ENCODE measurements at places on chromosomes 4 and X.

DNA sequence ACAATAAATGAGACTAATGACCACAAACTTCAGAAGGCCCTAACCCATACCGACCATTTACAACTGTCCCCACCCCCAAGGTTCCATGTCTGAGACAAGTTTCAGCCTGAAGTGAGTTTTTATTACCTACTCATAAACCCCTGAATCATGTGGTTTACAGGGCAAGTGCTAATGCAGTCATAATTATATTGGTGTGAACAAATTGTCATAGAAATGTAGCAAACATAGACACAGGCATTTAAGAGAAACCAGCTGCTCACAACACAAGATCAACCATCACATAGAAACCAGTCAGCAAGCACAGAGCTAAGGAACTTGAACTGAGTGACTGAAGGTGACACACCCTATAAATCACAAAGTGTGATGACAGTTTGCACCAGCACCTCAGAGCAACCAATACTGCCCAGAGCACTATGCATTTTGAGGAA is 173.8 kb upstream of the MID1 start:
- DNase-seq = no peak

- DNase-seq = no peak
These were observed at the start of gene ADH4 for GRCh38 chr4:99144070-99144469. TSS of gene ADH4 (minus strand) at chr4:99144297. CDS start at chr4:99144222, 75 bp downstream.

DNA sequence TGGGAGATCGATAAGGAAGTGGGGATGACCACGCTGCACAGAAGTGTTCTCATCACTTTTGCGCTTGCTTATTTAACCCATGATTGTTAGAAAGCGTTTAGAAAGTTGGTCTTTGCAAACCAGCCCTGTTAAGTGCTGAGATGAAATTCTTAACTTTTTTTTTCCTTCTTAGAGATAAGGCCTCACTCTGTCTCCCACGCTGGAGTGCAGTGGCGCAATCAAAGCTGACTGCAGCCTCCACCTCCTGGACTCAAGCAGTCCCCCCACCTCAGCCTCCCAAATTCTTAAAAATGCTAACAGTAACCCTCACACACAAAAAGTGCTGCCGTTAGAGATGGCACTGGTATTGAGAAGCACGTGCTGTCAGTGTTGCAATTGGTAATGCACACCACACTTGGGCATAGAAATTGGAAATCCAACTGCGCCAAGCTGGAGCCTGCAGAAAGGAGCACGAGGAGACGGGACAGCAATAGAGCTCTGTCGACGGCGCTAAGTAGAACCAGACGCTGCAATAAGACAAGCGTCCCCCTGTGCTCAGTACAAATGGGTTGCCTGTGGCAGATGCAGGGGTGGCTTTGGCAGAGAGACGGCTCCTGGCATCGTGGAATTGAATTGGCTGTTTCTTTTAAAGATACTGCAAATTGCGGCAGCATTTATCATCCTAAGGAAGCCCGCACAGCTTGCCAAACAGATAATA is 113.4 kb downstream of the TBL1X start:
- DNase-seq = no peak

- DNase-seq = no peak
These were observed 68.0 kb upstream of the HELT start for GRCh38 chr4:184950117-184950830.

- DNase-seq = no peak
These were observed 93.5 kb downstream of the SEL1L3 start for GRCh38 chr4:25769251-25769650.

GRCh38 chrX:129957241-129958082 is 25.0 kb upstream of the BCORL1 start:
- peak; percentile 25 for DNase-seq

DNA sequence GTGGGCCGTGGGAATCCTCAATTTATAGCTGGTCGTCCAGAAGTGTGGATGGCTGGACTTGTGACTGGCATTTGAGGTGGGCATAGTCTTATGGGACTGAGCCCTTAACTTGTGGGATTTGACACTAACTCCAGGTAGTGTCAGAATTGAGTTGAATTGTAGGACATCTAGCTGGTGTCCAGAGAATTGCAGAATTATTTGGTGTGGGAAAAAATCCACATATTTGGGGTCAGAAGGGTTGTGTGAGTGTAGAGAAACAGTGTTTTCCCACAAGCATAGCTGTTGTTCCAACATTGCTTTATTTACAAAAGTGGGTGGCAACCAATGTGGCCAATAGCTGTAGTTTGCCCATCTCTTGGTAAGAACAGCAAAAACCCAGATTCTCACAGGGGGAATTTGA is 91.3 kb downstream of the MOSPD2 start:
- DNase-seq = no peak

DNA sequence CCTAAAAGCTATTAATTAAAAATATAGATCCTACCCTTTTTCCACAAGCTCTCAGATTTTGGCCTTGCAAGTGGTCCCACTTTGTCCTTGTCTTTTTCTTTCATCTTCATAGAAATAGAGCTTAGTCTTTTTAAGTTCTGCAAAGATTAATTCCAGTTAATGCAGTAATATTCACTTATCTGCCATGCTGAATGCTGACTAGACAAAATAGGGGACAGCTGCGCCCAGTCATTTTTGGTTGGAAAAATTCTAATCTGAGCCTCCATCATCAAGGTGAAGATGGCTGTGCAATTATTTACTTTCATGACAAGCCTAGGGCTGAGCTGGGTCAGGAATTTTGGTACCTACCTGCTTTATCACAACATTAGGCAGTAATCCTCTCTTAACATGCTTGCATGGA is 241.3 kb upstream of the CXorf66 start:
- no peak for DNase-seq

- peak; percentile 74 for DNase-seq
These were observed 139.9 kb upstream of the ZIC3 start for GRCh38 chrX:137425986-137426385.

DNA sequence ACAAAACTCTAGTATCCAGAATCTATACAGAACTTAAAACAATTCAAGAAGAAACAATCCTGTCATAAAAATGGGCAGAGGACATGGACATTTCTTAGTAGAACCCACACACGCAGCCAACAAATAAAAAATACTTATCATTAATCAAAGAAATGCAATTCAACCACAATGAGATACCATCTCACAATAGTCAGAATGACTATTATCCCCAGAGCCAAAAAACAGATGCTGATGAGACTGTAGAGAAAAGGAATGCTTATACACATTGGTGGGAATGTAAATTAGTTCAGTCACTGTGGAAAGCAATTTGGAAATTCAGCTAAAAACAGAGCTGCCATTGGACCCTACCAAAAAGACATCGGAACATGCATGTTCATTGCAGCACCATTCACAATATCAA is 37.9 kb downstream of the RAB40AL start:
- no peak for DNase-seq

GRCh38 chrX:47877327-47877726 is 40.6 kb downstream of the ZNF81 start:
- no peak for DNase-seq

DNA sequence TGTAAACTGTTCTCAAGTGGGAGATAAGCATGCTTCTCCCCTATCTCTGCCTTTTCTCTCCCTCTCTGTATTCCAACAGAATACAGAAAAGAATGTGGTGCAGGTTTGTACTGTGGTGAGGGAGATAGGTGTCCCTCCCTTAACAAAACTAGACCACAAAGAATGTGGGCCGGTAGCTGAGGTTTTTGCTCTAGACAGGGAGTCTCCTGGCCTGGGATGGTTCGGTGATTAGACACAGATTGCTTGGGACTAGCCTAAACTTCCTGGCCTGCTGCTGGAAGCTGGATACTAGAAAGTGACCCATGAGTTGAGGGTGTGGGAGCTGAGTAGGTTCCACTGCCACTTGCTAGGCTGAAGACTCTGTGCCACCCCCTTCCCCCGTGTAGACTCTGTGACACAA is 143.0 kb downstream of the CXXC4 start:
- no peak for DNase-seq

- DNase-seq = peak; percentile 61
These were observed 278 bp downstream of the RELL1 start for GRCh38 chr4:37685823-37686372.

DNA sequence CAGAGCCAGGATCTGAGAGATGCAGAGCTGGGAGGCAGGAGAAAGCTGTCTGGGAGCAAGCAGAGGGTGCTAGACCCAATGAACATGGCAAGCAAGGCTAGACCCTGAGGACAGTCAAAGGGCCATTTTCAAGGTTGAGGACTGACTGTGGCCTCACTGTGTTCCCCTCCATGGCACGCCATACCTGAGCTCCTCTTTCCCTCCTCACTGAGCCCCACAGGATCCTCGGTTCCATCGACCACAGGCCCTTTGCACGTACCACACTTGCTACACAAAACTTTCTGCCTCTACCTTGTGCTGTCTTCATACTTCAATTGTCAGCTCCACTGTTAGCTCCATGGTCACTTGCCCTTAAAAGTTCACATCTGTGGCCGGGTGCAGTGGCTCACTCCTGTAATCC is 45.5 kb upstream of the CD99 start:
- no peak for DNase-seq

- DNase-seq = no peak
These were observed 192.5 kb downstream of the TECRL start for GRCh38 chr4:64216741-64217140.

GRCh38 chr4:7461230-7461629 is 26.5 kb upstream of the PSAPL1 start:
- DNase-seq = no peak

- DNase-seq = no peak
These were observed 23.1 kb downstream of the ACSL1 start for GRCh38 chr4:184802697-184803015.

DNA sequence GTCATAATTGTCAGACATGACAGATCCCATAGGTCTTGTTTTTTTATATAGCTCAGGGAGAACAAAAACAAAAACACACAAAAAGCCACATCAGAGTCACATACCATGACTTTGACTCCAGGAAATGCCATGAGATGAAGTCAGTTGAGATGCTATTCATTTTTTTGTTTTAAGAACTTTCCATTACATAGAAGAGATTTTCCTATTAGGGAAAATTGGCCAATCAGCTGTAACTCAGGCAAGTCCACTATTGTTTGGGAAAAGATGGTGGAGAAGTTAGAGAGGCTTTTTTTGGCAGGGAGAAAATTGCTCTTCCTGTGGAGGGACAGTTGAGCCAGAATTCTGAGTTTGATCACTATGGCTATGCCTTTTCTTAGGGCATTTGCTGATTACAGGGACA is 72.6 kb downstream of the SMARCA5 start:
- no peak for DNase-seq

- DNase-seq = no peak
These were observed 51.1 kb downstream of the ZNF732 start for GRCh38 chr4:253936-254756.

Measured in NCI-H524 (cell line).